ENCODE measurements at places on chromosomes 11 and 22.

DNA sequence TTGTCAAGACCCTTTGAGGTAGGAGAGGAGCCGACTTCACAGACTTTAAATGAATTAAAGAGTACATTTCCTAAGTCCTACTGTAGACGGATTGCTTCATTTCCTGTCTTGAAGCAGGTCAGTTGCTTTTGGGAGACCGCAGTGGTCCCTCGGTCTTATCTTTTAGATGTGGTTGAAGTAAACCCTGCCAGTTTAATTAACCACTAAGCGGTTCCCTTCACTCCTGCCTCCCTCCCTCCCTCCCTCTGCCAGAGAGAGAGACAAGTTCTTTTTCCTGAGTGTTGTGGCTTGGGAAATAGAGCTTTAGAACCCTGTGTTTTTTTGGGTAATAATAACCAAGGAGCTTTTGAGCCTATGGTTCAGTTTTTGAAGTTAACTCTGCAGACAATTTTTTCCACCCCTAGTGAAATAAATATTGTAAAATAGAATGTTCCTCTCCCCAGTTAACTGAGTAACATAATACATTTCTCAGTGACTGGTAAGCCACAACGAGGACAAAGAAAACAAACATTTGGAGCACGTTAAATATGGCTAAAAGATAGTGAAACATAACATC, 147.5 kb downstream of the LDLRAD3 start:
- no peak for DNase-seq

GRCh38 chr11:47007579-47007978, 71.0 kb downstream of the CSTPP1 start:
- no peak for DNase-seq

GRCh38 chr22:16967453-16968217, 40.4 kb downstream of the GAB4 start:
- DNase-seq: no peak

DNA sequence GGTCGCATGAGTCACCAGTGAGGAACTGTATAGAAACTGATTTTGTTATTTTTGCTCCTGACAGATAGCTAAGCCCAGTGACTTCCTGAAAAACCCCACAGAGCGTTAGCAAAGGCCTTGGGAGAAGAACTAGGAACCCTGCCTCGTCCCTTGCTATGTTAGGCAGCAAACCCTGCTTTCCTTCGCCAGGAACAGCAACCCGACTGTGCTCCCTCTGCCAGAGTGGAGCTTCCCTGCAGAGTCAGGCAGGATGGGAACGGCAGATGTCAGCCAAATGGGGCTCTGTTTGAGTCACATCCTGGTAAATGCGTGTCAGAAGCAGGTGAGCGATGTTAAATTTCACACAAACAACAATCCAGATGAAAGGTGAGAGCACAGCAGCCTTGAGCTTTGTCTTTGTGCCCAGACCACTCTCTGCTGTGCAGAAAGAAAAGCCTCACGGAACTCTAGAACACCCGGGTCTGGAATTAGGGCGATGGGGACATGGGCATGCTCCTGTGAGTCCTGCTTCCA, 186.6 kb downstream of the ADAMTS15 start:
- DNase-seq: peak; percentile 88

- DNase-seq: no peak
Measured at GRCh38 chr11:12812849-12813248, 138.6 kb downstream of the TEAD1 start.

- DNase-seq: no peak
Measured at GRCh38 chr22:49317369-49317768, 510.3 kb downstream of the BRD1 start.

DNA sequence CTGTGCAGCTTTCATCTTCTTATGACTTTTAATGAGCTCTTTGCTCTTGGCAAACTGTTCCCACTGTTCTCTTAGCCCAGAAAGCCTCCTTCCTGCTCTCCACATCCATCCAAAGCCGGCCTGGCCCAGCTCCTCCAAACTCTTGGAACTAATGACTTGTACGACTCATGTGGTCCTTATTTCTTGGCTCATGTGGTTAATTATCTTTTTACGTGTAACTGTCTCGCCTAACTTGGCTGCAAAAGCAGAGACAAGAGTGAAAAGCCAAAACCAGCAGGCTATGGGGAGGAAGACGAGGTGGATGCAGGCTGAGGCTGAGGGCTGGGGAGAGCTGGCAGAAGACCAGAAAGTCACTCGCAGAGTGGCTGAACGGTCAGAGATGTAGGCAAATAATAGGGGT, 5.5 kb downstream of the CSNK2A3 start:
- no peak for DNase-seq

DNA sequence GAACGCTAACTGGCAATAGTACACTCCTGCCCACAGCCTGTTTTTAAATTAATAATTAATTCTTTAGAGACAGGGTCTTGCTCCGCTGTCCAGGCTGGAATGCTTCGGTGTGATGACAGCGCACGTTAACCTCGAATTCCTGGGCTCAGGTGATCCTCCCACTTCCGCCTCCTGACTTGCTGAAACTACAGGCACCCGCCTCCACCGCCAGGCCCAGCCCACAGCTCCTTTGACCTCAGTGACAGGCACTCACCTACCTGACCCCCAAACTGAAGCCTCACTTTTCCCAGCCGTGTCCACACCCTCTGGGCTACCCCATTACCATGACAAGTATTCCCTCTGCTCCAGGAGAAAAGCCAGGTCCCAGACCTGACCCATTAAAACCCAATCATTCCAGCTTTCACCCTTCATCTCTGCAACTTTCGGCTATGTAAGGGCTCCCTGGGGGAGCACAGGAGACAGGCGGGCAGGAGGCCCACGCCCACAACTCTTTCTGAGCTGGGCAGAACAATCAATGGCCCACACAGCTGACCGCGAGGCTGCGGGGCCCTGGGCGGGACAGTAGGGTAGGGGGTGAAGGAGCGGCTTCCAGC, 730 bp downstream of the LMNTD2 start:
- no peak for DNase-seq

DNA sequence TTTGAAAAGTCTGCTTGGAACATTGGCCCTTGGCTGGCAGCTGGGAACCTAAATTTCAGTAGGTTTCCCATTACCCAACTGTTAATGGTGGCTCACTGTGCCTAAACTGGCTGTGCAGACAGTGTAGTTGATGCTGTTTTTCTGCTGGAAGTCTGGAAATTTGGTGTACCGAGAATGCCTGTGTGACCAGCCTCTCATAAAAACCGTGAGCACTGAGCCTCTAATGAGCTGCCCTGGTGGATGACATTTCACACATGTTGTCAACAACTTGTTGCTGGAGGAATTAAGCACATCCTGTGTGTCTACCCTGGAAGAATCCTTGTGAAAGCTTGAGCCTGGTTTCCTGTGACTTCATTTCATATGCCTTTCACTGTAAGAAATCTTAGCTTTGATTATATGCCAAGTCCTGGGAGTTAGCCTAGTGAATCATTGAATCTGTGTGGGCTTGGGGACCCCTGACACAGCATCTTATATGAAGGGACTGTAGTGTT, 131.1 kb downstream of the LDLRAD3 start:
- peak; percentile 78 for DNase-seq

DNA sequence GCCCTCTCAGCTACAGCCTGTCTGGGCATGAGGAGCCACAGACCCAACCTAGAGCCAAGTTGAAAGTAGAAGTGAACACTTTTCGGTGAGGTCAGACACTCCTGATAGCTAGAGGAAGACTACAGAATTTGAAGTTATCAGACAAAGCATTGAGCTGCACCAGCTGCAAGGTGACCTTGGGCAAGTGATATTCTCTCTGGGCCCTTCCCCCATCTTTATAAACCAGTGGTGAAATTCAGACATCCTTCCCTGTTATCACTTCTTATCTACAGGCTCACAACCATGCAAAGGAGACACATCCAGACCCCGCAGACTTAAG, 8.0 kb upstream of the PMM1 start:
- no peak for DNase-seq

DNA sequence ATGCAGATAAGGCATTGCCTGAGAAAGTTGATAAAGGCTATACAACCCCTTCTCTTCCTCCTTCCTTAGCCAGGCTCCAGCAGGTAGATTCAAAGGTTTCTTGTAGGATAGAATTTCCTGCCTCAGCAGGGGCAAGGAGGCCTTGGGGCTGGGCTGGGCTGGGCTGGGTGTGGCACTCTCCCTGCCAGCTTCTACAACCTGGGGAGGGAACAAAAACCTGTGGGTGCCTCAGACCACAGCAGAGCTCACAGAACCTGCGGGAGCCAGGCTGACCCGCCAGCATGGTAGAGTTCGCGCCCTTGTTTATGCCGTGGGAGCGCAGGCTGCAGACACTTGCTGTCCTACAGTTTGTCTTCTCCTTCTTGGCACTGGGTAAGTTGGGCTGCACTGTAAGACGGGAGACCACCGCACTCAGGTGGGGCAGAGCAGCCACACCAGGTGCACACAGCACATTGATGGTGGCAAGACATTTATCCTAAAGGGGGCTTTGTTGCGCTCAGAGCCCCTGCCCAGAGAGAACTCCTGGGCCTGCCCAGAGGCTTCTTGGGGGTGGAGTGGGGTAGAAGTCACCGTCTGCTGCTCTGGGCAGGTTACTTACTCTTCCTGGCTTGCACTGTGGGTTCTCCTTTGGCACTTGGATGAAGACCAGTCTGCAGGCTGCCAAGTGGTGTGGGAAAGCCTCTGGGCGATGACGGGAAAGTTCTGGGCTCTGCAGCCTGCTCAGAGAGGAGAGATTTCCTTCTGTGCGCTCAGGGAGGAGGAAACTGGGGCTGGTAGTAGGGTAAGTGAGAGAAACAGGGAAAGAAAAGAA, at the start of gene MOGAT2:
MOGAT2 (plus strand) TSS at position 231 of the 811 bp plus-strand sequence; CDS start at position 282, 51 bp downstream.
- DNase-seq: no peak

- DNase-seq: no peak
Measured at GRCh38 chr11:87779276-87780067, 395.8 kb downstream of the RAB38 start.

GRCh38 chr11:19092850-19093249, 24.1 kb upstream of the ZDHHC13 start:
- no peak for DNase-seq

DNA sequence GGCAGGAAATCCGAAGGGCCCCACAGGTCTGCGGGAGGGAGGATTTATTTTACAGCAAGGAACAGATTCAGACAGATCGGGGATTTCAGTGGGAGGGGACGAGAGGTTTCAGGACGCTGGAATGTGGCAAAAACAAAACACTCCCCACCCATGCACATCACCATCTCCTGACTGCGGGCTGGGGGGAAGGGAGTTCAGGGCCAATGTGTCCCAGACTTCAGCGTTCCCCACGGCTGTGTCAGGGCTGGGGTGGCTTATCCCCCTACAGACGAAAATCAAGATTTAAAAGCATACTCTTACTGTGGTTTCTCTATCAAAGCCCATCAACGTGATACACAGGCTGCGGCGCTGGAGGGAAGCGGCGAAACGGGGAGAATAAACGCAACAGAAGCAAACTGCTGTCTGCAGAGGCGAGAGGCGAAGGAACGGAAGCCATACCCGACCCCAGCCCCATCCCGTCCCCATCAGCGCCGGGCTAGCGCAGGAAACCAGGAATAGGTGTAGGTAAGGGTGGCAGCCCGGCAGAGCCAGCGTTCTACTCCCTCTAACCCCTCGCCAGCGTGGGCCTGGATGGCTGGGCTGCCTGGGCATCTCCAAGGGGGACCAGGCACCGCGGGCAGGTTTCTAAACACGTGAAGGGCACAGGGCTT, 2.7 kb downstream of the TENM4 start:
- DNase-seq: no peak

DNA sequence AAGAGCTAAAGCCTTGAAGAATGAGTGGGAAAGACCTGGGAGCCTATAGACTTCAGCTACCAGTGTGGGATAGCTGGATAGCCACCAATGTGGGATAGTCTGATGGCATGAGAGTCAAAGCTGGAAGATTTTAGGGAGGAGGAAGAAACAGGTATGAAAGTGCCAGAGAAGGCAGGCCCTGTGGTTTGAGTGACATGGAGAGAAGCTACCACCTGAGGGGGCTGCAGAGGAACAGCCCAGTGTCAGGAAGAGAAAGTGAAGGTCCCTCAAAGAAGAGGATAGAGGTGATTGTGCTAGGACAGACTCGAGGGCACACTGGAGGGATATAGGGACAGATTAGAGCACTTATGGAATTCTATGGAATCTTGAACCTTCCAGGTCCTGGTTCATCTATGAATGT, 23.1 kb upstream of the PAX6 start:
- no peak for DNase-seq

- no peak for DNase-seq
Measured at GRCh38 chr11:124801014-124801413, 808 bp upstream of the MSANTD2 start.

GRCh38 chr11:73326929-73327811, 19.1 kb downstream of the ARHGEF17 start:
- peak; percentile 76 for DNase-seq

- DNase-seq: no peak
Measured at GRCh38 chr11:35388061-35388460, 31.3 kb downstream of the SLC1A2 start.

DNA sequence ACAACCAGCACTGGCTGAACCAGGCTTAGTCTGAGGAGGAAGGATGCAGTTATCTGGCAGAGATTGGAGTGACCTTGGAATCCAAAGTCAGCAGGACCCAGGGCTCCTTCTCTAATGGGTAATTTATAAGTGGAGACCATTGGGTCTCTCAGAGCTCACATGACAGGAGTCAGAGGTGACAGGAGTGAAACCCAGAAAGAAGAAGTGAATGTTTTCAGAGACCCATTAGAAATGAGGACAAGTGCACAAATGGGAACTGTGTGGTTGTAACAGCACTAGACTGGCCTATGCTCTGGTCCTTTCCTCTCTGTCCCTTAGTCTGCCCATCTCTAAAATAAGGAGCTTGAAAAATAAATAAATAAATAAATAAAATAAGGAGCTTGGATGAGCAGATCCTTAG, 107.4 kb downstream of the SERGEF start:
- DNase-seq: no peak

DNA sequence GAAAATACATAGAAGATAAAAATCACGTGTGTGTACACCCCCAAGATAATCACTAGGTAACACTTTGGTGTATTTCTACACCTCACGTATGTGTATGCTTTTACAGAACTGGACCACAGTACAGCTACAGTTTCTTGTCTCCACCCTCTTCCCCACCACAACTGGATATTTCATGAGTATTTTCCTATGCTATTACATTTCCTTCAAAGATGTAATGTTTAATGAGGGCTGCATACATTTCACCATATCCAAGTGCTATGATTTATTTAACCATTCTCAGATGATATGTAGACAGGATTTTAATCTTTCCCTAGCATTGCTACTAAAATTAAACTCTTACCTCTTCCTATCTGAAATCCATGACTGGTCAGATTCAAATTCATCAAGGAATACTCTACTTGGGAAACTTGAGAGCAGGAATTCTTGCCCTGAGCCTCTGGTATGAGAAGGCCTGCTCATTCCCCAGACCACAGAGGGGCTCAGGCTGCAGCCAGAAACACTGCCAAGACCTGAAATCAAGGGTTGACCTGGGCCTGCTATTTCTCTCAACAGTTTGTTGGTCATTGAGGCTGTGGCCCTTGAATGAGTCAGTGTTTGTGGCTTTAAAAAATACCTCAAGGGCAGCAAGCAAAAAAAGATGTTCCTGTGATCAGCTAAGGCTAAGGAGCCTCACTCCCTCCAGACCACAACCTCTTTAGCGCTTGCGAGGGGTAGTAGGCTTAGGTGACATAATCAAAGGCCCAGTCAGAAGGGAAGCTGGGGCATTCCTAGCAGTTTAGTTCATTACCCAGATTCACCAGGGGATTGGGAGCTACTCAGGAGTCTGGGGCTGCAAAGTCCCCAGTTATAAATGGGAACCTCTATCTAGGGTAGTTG, 55.5 kb downstream of the ABTB2 start:
- DNase-seq: peak; percentile 87
